CD4-positive, alpha-beta T cell treated with Interleukin-1 beta for 1 hour (primary cell): ENCODE measurements at places on chromosomes 3 and 15.

GRCh38 chr3:34948517-34948916 is 690.8 kb upstream of the ARPP21 start:
- no peak for DNase-seq

GRCh38 chr15:43143203-43143941 is 10.0 kb downstream of the TMEM62 start:
- DNase-seq, result no peak

DNA sequence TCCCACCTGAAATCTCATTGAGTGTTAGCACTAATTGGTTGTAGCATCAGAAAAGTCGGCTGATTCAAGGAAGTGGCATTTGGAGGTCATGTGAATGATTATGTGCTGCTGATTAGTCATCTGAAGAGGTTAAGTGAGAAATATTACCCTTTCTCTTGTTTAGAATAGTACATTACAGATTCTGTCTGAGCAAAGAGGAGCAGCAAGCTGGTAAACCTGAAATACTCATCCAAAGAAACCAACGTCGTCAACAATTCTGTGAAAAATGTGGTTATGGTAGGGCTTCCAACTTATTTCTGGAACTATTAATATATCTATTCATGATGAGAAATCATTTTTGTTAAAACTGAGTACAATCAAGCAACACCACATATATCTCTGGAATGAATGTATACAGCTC is 1024.9 kb downstream of the TUSC7 start:
- DNase-seq, result no peak

DNA sequence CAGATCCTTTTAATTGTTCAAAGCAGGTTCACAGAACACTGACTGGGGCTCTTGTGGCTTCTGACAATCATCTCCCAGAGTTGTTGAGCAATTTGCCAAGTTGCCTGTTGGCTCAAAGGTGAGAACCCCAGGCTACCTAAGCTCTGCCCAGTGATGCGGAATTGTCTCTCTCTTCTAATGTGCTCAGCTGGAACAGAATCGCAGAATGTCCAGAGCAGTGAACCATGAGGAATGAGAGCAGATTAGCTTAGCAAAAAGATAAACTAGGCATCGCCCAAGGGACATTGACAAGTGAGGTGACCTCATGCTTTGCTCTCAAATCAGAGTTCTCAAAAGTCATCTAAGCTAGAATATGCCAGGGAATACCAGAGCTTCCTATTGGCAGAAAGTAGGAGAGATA is 148.1 kb downstream of the WDR76 start:
- no peak for DNase-seq

DNA sequence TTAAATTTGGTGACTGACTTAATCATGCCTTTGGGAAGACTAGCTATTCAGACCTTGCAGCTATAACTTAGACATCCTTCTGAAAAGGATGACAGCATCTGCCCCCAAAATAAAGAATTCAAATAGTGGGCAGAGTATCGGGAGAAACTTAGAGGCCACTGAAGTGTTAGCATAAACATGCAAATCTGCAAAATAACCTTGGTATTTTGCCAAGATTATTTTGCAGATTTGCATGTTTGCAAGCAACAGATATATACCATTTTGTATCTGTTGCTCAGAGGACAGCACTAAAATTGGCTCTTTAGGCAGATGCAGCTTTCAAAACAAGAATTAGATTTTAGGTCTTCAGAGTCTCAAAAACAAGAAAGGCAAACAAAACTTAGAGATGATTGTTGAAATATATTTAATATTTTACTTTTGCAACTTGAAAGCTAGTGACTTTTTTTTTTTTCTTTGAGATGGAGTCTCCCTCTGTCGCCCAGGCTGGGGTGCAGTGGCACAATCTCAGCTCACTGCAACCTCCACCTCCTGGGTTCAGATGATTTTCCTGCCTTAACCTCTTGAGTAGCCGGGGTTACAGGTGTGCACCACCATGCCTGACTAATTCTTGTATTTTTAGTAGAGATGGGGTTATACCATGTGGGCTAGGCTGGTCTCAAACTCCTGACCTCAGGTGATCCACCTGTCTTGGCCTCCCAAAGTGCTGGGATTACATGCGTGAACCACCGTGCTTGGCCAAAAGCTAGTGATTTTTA is 47.8 kb downstream of the KBTBD8 start:
- DNase-seq, result no peak

GRCh38 chr15:91919014-91919534 is 65.6 kb downstream of the SLCO3A1 start:
- no peak for DNase-seq

GRCh38 chr3:160205606-160206005 is 19.6 kb upstream of the C3orf80 start:
- no peak for DNase-seq

DNA sequence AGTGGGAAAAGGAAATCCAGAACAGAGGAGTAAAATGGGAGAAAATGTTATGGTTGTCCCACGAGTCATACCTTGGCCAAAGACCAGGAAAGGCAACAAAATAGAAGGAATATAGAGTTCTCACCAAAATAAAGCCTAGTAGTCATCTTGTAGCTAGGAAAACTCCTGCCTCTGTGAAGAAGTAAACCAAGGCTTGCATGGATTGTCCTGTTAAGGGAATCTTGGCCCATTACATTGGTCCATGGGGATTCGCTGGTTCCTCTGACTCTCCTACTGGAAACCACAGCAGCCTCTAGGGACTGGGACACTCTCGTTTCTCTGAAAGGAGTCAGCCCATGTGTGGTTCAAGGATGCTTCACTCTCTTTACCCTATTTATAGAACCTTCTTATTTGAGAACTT is 62.9 kb upstream of the FNDC3B start:
- no peak for DNase-seq

DNA sequence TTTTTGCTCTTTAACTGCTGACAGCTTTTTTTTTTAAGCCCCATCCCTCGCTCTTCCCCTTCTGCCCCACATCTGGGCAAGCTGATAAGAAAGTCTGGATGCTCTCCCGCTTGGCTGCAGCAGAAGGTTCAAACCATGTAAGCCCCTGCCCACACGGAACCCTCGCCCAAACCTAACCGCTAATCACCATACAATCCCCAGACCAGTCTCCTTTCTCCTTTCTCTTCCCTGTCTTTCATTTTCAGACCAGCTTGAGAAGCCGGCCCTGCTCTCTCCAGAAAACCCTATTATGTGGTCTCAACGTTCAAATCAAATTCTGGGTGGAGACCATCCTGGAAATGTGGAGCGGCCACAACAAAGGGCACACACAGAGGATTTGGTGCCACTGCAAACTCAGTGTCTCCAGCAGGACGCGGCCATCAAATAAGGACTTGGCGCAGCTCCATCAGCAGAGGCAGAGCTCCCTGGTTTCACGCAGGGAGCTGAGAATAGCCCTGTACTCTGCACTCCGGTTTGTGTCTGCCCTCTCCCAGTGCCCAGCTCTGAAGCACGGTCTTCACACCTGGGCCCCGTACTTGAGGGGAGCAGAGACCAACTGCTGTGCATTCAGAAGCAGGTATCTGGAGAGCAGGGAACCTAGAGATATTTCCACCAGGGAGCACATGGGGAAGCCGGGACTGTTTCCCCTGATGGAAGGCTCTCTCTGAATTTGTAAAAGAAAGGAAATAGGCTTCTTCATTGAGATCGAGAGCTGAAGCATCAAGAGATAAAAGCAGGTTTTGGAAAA is 92.6 kb downstream of the XXYLT1 start:
- DNase-seq, result no peak

DNA sequence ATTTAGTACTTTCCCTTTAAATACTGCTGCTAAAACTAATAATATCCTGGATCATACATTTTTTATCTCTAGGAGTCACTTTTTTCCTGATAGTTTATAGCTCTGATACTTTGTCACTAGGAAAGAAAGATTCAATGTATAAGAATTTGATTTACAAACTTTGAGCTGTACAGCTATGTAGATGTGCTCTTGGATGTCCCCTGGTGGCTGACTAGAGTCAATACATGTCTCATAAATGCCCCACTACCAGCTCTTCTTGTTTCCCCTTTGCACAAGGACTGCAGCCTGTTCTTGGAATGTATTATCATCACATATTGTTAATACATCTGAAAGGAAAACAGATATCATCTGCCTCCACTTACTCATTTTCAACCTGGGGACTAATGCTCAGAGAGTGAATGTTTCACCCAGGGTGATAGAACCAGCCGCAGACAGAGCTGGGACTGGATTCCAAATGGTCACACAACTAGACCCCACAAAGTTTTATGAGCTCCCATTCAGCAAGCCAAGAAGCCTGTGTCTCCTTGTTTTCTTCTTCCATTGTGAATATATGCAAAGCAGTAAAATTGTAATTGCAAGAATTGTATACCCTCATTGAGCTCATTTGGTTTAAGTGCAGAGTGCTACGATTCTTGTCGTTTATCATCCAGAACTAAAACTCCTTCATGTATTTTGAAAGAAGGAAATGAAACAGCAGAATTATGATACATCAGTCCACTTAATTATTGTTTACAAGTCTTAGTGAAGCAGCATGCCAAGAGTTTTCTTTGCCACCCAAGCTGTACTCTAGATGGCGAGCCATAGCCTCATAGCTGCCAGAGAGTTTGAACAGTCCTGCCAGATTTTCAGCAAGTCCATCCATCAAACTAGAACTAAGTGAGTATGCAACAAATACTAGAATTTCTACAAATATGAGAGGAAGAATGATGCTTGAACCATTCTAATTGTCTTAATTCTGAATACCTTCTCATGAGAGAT is 261.6 kb upstream of the LMCD1 start:
- peak; percentile 17 for DNase-seq

- DNase-seq, result no peak
These were observed 117.5 kb upstream of the CRBN start for GRCh38 chr3:3296979-3297381.

- no peak for DNase-seq
These were observed 162.5 kb downstream of the FNDC3B start for GRCh38 chr3:172201870-172202236.

DNA sequence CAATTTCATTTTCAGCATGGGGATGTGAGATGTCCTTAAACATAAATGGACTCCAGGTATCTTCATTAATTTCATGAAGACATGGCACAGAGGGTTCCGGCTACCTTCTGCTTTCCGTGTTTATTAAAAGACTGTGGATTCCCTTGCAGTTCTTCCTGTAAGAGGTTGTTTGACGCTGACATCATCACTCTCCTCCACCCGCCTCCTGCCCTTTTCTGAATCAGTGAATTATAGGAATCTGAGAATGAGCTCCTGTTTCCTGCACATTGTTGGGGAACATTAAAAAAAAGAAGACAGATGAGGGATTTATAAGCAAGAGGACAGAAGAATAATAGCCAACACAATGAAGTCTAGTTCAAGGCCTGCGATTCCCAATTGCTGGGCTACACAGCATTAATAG is 191.3 kb downstream of the LPP start:
- DNase-seq, result no peak
